ENCODE measurements at places on chromosomes 16 and 17.

DNA sequence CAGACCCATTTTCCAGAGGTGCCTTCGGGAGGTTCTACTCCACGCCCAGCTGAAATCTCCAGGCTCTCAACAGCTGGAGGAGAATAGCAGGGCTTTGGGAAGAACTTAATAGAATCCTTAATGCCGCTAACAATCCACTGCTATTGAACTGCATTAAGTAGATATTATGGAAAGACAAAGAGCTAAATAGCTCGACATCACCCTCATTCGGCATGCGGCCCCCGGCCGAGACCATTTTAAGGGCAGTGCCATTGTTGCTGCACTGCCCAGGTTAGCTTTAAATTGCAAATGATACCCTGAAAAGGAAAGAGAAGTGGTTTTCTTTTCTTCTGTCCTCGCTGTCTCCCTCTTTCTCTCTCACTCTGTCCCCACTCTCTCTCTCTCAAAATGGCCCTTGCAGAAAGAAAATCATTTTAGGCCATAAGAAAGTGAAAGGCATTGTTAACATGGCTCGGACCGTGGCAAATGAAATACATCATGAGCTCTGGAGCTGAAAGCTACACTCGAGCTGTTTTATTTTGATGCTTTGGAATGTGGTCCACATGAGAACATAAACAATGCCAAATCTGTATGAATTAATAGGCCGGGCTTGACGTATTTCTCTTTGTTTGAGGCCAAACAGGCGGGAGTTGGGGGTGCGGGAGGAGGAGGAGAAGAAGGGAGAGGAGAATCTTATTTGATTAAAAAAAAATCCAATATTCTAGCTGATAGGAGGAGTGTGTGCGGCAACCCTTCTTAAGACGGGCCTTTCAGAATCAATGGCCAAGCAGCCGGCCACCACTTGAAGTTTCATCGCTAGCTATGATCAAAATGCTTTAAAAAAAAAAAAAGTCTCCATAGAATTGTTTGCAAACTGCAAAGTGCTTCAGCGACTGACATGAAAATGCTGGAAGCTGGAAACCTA is 298.8 kb upstream of the IRX3 start:
- DNase-seq, result no peak

DNA sequence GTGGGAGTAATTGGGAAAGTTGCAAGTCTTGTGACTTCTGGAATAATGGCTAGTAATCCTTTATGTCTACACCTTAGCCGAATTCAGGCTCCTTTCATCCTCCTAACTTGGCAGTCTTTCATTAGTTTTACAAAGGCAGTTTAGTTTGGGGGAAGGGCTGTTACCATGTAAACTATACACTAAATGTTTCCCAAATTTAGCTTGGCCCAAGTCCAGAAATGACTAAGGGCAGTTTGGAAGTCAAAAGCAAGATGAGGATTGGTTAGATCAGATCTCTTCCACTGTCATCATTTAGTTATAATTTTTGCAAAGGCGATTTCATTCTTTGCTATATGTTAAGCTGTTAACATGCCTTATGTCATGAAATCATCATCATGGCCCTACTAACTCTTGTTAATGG is 115.4 kb upstream of the CACNG3 start:
- DNase-seq, result no peak

DNA sequence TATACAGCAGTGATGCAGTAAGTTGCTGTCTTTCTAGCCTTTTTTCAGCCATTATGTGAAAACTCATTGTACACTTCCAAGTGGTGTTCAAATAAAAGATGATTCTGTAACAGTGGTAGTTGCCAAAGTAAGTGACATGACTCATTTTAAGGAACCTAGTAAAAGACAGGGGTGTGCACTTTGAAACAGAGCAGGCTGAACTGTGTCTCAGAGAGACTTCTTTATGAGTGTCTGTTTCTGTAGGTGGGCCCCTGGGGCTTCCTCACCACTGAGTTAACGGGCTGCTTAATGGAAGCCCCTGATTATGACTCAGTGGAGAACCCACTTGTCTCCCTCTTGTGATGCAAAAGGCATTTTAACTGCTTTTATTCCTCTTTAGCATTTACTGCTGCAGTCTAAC is 147.3 kb downstream of the PCTP start:
- DNase-seq, result no peak

DNA sequence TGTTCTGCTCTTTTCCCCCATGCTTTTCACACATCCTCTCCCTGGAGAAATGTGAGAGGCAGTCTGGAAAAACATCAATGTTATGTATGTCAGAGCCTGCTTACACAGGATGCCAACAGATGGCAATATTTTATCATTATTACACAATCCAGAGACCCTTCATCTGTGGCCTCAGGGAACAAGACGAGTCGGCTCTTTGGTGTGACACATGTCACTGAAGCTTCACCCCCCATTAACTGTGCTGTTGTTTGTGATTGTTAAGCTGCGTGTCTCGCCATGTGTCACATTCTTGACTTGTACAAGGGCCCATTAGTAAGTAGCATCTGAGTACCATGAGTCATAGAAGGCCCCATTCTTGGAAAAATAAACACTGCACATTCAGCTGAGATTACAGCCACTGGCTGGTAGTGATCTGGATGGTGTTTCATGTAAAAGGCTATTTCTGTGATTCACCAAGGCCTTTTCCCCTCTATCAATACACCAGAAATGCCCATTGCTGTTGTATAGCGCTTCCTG is 682.1 kb upstream of the SOX9 start:
- DNase-seq, result no peak

GRCh38 chr17:59332749-59333377 is 1.4 kb downstream of the YPEL2 start:
- no peak for DNase-seq

DNA sequence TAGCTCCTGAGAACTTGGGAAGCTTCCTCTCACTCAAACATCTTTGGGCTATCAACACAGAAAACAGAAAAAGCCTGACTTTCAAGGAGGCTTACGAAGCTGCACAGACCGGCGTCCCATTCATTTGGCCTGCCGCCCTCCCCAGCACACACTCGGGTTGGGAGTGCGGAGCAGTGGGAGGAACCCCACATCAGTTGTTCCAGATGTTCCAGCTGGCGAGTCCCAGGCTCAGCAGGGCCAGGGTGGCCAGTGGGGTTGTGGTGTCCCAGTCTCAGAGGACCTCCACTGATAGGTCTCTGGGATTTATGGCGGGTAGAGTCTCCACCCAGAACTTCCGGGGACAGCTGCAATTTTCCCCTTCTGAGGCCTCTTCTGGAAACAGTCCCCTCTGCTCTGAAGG is 43.1 kb upstream of the DLX4 start:
- DNase-seq, result no peak

DNA sequence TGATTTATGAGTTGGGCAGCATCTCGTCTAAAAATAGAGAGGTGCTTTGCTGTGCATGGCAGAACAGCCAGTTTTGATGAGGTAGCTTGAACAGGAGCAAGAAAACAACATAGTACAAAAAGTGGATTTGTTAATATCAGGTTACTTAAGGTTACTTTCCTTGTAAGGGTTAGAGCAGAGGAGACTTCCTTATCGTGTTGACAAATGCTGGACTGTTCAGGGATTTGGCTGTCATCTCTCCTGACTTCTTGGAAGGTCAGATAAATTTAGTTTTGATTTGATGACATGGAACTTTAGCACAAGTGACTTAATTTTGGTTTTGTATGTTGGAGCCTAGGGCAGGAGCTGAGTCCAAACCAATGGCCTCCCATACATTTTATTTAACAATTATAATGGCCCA is 163.9 kb upstream of the ELAC2 start:
- no peak for DNase-seq

DNA sequence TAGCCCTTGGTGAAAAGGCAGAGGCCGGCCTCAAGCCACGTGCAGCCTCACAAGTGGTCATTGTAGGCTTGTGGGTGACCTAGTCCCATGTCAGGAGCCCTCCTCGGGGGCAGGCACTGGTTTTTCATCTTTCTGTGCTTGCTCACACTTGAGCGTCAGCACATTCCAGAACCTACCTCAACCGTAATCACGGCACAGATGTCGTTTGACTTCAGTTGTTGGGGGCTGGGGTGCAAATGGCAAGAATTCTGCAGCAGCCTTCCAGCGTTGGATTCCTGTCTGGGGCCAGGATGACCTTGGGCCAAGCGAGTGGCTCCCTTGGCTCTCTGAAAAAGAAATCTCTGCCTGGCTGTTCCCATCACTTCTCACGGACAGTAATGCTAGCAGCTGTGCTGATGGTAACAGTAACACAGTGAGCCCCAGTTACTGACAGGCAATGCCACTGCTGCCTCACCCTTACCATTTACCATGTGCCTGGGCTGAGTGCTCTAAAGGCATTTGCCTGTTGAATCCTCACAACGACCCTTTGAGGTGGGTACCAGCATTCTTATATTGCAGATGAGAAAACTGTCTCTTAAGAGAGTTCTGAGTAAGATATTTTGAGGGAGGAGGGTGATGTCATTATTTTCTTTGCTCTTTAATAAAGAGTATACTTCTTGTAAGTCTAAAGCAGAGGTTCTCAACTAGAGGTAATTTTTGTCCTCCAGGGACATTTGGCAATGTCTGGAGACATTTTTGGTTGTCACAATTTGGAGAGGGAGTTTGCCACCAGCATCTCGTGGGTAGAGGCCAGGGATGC is 46.5 kb downstream of the KSR1 start:
- DNase-seq, result no peak

- no peak for DNase-seq
Measured at GRCh38 chr16:55605754-55606336, 39.4 kb downstream of the CAPNS2 start.

GRCh38 chr17:33125552-33125950 is 133.9 kb downstream of the SPACA3 start:
- DNase-seq, result no peak

Data from CD4-positive, alpha-beta T cell treated with Interleukin-15 for 1 hour (primary cell).